ENCODE measurements at places on chromosomes 4 and X. TPM values are rescaled to one million over a fixed set of nuclear protein-coding genes. Genes with fewer than 3 reads are reported as not detected.

The AR gene
- 3.4 TPM for polyA plus RNA-seq

The FAM241A gene
- 6.8 TPM for polyA plus RNA-seq

The ZNF732 gene
- polyA plus RNA-seq: 0.09 TPM

The NCBP2L gene
- polyA plus RNA-seq: not detected

The COX7B2 gene
- not detected for polyA plus RNA-seq

The EDA gene
- polyA plus RNA-seq: 10.0 TPM

The CSTF2 gene
- 4.1 TPM for polyA plus RNA-seq

The DTHD1 gene
- 0.02 TPM for polyA plus RNA-seq

The IGSF1 gene
- polyA plus RNA-seq: 4.6 TPM

The PNMA6E gene
- not detected for polyA plus RNA-seq

The CDX4 gene
- not detected for polyA plus RNA-seq

The PLAC1 gene
- not detected for polyA plus RNA-seq

The TASL gene
- 0.11 TPM for polyA plus RNA-seq

The ARHGAP24 gene
- 16.7 TPM for polyA plus RNA-seq

The C4orf46 gene
- 3.3 TPM for polyA plus RNA-seq

The CYBB gene
- 2.2 TPM for polyA plus RNA-seq

The HEPH gene
- 16.0 TPM for polyA plus RNA-seq

The EMCN gene
- 21.8 TPM for polyA plus RNA-seq

The RBM46 gene
- polyA plus RNA-seq: not detected

The GUCY1A1 gene
- polyA plus RNA-seq: 9.9 TPM

The FRG2 gene
- polyA plus RNA-seq: not detected

The USP17L25 gene
- not detected for polyA plus RNA-seq

The MBNL3 gene
- 19.2 TPM for polyA plus RNA-seq
